ENCODE measurements at places on chromosomes 7 and 10. TPM values are rescaled to one million over a fixed set of nuclear protein-coding genes. Genes with fewer than 3 reads are reported as not detected.

GRCh38 chr10:1425879-1426278 is 311.4 kb downstream of the ADARB2 start:
- DNase-seq, result no peak

DNA sequence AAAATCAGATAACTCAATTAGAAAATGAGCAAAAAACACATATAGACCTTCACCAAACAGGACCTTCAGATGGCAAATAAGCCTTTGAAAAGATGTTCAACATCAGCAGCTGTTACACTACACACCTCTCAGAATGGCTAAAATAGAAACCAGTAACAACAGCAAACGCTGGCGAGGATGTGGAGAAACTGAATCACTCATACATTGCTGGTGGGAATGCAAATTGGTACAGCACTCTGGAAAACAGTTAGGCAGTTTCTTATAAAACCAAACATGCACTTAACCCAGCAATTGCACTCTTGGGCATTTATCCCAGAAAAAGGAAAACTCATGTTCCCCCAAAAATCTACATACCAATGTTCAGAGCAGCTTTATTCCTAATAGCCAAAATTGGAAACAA is 37.7 kb upstream of the SMARCD3 start:
- no peak for DNase-seq

DNA sequence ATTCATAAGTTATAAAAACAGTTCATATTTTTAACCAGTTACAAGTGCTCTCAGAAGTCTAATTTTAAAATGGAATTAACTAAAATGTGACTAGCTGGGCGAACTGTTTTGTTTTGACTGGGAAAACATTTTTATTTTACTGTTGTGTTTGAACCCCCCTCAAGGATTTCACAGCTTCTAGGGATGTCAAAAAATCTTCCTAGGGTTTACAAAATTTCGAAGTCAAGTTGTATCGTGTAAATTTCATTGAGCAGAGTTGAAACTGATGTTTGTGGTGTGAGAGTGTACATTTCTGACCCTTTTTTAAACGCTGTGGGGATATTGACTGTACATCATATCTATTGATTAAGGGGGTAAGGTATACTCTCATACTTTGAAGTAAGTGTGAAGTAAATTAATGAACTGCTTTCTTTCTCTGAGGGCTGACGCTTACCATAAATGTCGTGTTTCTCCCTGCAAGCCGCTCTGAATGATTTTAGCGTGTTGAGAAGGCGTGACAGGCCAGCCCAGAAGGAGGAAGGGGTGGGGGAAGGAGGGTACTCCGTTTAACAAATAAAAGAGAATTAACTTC is 1.8 kb upstream of the SP8 start:
- DNase-seq, result no peak

The ECHDC3 gene
- 5.6 TPM for total RNA-seq

All from occipital lobe (tissue), 3 donors.